ENCODE measurements at places on chromosomes 7 and 10. TPM values are rescaled to one million over a fixed set of nuclear protein-coding genes. Genes with fewer than 3 reads are reported as not detected.

LIPM gene
- total RNA-seq: not detected

SNX13 gene
- total RNA-seq: 41.8 TPM

ZC3HAV1L gene
- total RNA-seq: 24.6 TPM

ZPBP gene
- not detected for total RNA-seq

SHTN1 gene
- 86.9 TPM for total RNA-seq

POMZP3 gene
- total RNA-seq: 23.8 TPM

HILPDA gene
- 17.0 TPM for total RNA-seq

MYL10 gene
- total RNA-seq: not detected

CYP3A5 gene
- total RNA-seq: 2.7 TPM

SPOCK2 gene
- 3.0 TPM for total RNA-seq

C10orf53 gene
- total RNA-seq: not detected

GSTO2 gene
- total RNA-seq: 1.1 TPM

ITPRIP gene
- 3.1 TPM for total RNA-seq

IMMP2L gene
- total RNA-seq: 14.8 TPM

NODAL gene
- total RNA-seq: 1.3 TPM

TMEM178B gene
- total RNA-seq: 0.11 TPM

UBTD1 gene
- total RNA-seq: 11.4 TPM

VSTM2A gene
- total RNA-seq: not detected

ANKRD61 gene
- not detected for total RNA-seq

GRCh38 chr10:121647401-121647800 lies 49.2 kb upstream of the FGFR2 start:
- no peak for DNase-seq

DNA sequence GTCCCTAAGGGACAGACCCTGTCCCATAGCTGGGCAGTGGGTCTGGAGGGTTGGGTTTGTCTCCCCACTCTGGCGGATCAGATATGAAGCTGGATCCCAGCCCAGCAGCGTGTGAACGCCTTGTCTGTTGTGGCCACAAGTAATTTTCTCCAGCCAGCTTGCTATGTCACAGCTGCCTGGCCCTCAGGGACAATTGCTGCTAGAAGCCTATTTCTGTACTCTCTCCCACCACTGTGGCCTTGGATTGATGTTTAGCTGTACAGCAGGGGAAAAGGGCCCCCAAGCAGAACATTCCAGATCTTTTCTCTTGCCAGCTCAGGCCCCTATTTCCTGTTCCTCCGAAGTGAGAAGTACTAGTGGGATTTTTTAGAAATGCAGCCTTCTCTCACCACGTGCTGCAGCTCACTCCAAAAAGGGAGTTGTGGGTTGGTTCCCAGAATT lies 53.5 kb upstream of the WAC start:
- no peak for DNase-seq

DNA sequence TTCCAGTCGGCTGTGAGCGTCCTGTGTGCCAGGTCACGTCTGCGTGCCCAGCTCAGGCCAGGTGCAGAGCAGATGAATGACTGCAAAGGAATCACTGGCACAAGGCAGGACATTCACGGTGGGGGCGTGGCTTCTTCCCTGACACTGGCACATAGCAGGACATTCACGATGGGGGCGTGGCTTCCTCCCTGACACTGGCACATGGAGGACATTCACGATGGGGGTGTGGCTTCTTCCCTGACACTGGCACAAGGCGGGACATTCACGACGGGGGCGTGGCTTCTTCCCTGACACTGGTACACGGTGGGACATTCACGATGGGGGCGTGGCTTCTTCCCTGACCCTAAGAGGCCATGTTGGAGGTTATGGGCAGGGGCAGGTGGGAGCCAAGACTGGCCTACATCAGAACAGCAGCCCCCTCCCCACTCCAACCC lies 64.3 kb downstream of the MYL10 start:
- peak; percentile 67 for DNase-seq

GRCh38 chr10:327889-328852 lies 192.9 kb downstream of the ZMYND11 start:
- no peak for DNase-seq

- no peak for DNase-seq
Measured at GRCh38 chr10:119205894-119206602, 1.3 kb upstream of the GRK5 start.

GRCh38 chr10:9379183-9379582 lies 1324.7 kb downstream of the GATA3 start:
- no peak for DNase-seq

DNA sequence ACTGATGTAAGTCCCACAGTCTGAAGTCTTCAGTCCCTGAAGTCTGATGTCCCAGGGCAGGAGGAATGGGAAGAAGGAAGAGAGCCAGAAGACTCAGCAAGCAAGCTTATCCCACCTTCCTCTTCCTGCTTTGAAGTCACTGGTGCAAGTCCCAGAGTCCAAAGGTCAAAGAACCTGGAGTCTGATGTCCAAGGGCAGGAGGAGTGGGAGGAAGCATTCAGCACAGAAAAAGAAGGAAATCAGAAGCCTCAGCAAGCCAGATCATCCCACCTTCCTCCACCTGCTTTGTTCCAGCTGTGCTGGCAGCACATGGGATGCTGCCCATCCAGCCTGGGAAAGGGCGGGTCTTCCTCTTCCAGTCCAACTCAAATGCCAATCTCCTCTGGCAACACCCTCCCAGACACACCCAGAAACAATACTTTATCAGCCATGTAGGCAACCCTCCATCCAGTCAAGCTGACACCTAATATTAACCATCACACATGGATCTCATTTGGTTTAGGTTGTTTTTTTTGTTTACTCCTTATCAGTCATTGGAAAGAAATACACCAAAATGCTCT lies 50.9 kb downstream of the ADAM12 start:
- DNase-seq: no peak

DNA sequence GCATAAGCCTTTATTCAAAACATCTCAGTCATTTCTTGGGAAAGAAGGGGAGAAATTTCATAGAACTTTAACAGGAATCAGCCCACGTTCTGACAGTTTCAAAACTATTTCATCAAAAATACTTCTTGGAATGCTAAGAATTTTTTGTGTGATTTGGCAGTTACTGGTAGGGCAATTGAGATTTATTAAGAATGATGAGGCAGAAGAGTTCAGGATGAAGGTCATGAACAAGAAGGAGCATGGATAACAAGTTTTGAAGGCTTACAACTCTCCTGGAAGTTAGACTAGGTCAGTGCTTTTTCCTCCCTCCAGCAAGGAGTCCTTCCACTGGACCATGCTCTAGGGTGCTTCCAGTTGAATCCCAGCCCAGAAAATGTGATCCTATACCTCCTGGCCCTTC lies 569.9 kb downstream of the ANKRD7 start:
- DNase-seq: no peak

- peak; percentile 77 for DNase-seq
Measured at GRCh38 chr10:61904733-61905725, 3.5 kb downstream of the ARID5B start.

DNA sequence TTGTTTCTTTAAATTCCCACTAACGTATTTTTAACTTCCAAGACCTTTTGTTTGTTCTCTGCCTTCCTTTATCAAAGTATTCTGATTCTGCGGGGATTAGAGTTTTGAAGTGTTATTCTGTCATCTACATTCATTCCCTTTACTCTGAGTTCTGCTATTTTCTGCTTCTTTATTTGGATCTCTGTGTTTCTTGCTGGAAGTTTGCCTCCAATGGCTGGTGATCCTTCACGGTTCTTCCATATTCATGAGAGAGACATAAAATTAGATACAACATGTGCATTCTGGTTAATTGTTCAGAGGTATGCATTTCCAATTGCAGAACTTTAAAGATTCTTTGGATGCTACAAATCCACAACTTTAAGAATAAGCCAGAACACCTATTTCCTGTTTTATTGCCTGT lies 244.7 kb upstream of the ADARB2 start:
- DNase-seq: no peak

GRCh38 chr10:80070057-80070456 lies 8.4 kb upstream of the TMEM254 start:
- no peak for DNase-seq

GRCh38 chr7:16604054-16604453 lies 41.5 kb downstream of the ANKMY2 start:
- no peak for DNase-seq

- DNase-seq: no peak
Measured at GRCh38 chr7:116431787-116432526, 67.6 kb upstream of the CAV2 start.

DNA sequence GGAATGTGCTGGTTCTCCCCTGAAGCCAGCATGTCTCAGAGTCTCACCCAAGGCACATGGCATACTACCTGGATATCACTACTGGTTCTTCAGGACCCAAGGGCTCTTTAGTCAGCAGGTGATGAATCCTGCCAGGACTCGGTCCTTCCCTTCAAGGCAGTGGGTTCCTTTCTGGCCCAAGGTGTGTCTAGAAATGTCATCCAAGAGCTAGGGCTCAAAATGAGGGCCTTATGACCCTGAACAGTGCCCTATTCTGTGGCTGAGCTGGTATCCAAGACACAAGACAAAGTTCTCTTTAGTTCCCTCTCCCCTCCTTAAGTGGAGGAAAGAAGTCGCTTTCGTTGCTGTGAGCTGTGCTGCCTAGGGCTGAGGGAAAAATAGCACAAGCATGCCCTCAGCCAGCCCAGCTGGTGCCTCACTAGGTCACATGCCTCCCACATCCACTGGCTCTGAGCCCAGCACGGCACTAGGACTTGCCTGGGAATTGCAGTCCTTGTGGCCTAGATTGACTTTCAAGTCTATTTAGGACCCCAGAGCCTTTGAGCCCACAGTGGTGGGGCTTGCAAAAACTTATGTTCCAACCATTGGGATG lies 106.0 kb downstream of the BMS1 start:
- DNase-seq: no peak

GRCh38 chr7:21967598-21968003 lies 21.9 kb upstream of the CDCA7L start:
- no peak for DNase-seq

GRCh38 chr7:140876519-140877248 lies 48.0 kb downstream of the BRAF start:
- DNase-seq: no peak

DNA sequence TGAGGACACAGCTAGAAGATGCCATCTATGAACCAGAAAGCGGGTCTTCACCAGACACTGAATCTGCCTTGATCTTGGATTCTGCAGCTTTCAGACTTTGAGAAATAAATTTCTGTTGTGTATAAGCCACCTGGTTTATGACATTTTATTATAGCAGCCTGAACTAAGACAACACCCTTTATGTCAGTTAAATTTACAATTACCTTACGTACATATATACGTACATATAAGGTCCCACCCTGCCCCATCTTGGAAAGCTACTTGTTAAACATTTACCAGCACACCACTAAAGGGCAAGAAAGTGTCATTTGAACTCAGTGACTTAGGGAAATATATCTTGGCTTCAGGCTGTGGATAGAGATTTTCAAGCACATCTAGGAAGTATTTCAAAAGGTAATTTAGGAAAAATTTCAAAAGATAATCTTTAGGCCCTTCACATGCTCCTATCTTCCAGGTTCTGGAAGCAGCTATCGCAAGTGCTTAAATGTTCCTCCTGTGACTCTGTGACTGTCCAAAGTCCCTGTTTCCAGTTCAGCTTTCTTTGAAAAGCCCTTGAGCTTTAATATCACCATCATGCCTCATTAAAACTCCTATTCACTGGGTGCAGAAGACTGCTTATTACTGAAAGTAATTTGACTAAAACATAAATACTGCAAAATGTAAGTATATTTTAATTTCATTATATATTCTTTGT lies 9.6 kb upstream of the SRI start:
- no peak for DNase-seq

DNA sequence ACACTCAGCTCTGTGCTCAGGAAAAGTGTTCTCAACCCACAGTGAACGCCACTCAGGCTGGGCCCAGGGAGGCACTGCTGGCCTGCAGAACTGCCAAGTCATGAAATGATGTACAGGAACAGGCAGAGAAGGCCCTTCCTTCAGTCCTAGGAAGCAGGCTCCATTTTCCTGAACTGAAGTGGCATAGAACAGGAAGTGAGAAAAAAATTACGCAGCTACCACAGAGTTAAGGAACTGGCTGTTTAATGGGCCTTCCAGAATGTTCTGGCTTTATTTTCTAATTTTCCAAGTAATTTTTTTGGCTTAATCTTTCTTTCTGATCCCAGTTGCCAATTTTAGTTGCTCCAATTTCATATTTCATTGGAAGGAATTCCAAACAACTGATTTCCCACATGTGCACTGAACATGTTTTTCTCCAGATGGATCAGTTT lies 39.3 kb downstream of the LRRC18 start:
- no peak for DNase-seq

- DNase-seq: no peak
Measured at GRCh38 chr7:1761097-1761496, 91.0 kb downstream of the ELFN1 start.

- DNase-seq: no peak
Measured at GRCh38 chr7:22234227-22234626, 122.7 kb downstream of the RAPGEF5 start.

DNA sequence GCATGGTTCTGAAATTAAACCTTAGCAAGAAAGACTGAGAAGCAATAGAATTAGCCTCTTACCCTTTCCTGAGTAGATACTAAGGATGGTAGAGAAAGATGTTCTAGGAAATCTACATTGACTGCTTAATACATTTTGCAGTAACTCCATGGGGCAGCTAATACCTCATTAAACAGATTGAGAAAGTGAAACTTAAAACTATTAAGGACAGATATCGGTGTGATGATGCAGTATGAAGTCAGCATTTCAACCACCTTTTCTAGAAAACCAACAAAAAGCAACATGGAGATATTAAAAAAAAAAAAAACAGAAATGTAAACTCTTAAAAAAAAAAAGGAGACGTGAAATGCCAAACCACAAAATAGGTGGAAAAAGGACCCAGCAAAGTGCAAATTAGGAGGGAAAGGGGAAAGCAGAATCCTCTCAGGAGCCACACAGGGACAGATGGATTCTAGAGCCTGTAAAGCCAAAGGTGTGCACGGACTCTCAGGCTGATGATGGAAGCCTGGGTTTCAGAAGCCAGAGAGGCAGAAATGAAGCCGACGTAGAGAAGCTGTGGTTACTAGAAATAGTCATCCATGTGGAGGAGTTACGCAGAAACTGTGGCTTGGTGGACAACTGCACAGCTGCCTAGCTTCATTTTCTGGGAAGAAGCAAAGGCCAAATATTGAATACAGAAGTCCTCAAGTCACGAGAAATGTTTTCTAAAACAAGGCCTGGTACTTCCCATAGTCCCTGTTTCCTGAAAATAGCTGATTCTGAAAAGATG lies 38.1 kb upstream of the GPR141 start:
- no peak for DNase-seq

- no peak for DNase-seq
Measured at GRCh38 chr10:107687701-107688100, 523.2 kb upstream of the SORCS1 start.

Measured in Caco-2 (cell line).